ENCODE measurements at places on chromosomes 3 and 15. TPM values are rescaled to one million over a fixed set of nuclear protein-coding genes. Genes with fewer than 3 reads are reported as not detected.

DNA sequence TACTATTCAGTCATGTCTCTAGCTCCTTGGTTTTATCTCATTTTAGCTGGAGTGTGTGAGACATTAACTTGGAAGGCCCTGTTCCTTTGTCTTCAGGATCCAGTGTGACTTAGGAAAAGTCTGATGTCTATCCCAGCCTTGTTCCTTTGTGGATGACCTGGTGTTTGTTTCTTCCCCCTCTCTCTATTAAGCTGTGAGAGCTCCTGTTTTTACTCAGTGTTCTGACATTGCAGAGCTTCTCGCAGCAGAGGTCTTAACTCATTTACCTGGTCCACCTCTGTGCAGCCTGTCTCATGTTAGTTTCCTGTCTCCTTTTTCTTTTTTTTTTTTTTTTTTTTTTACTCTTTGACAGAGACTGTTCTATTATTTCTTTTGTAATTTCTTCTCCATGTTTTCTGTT, 43.1 kb downstream of the KLF13 start:
- H3K27ac ChIP-seq = no peak overlapping the region

GRCh38 chr15:57969355-57969754, 96.2 kb downstream of the ALDH1A2 start:
- H3K4me3 ChIP-seq = no peak overlapping the region
- H3K27me3 ChIP-seq = no peaks in the 10 kb centered on the region
- H3K36me3 ChIP-seq = no peaks in the 10 kb centered on the region
- H3K4me1 ChIP-seq = no peaks in the 10 kb centered on the region
- peak; percentile 35 for DNase-seq

ZNF502 gene
- total RNA-seq = 2.6 TPM

ATP13A5 gene
- 0.23 TPM for total RNA-seq

TRAK1 gene
- total RNA-seq = 48.2 TPM

DNA sequence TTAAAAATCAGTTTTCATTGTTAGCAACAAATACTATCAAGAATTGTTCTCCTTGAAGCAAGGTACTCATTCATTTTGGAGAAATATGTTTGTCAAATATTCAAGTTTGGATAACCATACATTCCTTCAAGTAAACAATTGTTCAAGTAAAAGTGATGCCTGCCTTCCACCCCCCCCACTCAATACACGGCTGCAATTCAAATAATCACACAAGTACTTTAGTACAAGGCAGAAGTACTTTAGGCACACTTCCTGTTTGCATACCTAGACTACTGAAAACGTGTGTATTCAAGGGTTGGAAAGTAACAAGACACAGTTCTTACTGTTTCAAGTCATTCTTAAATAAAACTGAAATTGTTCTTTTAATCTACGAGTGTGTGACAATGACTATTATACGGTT, 45.4 kb downstream of the TJP1 start:
- H3K27me3 ChIP-seq = peaks cover 3% of the 10 kb centered on the region
- H3K36me3 ChIP-seq = peaks cover 30% of the 10 kb centered on the region
- no peak for DNase-seq
- H3K4me1 ChIP-seq = peaks cover 58% of the 10 kb centered on the region
- peak overlapping the region; percentile 72 for H3K27ac ChIP-seq

GRCh38 chr15:27456807-27457206, 485.8 kb downstream of the GABRG3 start:
- H3K27ac ChIP-seq = no peak overlapping the region
- peaks cover 3% of the 10 kb centered on the region for H3K27me3 ChIP-seq
- no peaks in the 10 kb centered on the region for H3K36me3 ChIP-seq
- no peaks in the 10 kb centered on the region for H3K4me1 ChIP-seq

DNA sequence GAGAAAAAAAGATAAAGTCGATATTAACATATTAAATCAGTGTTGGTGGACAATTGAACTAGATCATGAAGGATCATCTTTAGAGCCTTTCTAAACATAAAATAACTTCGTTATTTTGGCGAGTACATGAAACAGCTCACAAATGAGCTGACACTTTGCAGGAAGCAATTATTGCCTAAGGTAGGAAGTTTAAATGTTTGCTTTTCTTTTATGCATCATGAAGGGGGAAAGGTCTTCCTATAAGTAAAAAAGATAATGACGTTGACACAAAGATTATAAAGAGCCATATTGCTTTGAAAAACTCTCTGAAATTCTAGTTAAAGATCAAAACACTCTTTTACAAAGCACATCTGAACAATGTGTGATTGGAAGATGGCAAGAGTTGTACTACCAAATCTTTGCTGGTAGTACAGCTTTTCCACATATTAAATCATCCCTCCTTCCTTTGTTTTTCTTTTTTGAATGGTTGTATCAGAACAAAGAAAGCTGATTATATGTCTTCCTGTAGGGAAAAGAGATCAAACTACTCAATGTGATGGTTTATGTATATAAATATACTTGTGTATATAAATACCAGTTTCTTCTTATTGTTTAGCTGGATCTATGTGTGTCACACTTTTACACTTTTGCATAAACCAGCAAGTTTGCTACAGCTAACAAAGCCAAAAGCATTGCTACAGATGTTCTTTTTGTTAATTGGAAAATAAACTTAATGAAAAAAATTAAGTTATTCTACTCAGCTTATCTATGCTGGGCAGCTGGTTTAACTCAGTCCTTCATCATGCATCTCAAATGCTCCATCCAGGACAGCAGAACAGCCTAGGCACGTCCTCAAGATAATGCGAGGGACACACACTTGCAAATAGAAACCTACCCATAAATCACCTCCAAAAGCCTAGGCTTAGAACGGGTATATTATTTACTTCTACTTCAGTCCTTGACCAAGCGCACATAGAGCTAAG, 850.8 kb upstream of the ROBO1 start:
- DNase-seq = no peak
- H3K27ac ChIP-seq = no peak overlapping the region
- no peak overlapping the region for H3K4me3 ChIP-seq

DNA sequence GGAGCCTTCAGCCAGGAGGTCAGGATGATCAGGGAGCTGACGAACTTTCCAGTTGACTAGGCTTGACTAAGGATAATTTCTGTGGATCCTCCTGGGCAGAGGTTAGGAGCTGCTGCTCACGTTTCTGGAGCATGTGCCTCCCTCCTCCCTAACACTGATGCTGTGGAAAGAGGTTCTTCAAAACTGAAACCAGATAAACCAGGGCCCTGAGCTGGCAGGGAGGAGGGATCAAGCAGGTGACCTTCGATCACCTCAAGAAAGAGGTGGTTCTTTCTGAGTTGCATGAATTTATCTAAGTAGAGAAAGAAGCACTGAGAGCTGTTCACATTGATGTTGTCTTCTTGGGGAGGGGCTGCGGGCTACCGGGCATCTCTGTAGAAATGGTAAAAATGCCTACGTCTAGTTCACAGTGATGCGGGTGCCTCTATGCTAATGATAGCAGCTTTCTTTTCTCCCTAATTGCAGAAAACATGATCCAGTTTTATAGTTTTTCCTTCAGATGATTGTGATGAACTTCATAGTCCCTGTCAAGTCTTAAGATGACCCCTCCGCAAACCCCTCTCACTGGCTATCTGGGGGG, 332.7 kb upstream of the LRRFIP2 start:
- H3K36me3 ChIP-seq = peaks cover 83% of the 10 kb centered on the region
- H3K4me3 ChIP-seq = no peak overlapping the region
- DNase-seq = no peak
- no peak overlapping the region for H3K27ac ChIP-seq
- peaks cover 24% of the 10 kb centered on the region for H3K4me1 ChIP-seq

CYP11A1 gene
- 0.82 TPM for total RNA-seq

DNA sequence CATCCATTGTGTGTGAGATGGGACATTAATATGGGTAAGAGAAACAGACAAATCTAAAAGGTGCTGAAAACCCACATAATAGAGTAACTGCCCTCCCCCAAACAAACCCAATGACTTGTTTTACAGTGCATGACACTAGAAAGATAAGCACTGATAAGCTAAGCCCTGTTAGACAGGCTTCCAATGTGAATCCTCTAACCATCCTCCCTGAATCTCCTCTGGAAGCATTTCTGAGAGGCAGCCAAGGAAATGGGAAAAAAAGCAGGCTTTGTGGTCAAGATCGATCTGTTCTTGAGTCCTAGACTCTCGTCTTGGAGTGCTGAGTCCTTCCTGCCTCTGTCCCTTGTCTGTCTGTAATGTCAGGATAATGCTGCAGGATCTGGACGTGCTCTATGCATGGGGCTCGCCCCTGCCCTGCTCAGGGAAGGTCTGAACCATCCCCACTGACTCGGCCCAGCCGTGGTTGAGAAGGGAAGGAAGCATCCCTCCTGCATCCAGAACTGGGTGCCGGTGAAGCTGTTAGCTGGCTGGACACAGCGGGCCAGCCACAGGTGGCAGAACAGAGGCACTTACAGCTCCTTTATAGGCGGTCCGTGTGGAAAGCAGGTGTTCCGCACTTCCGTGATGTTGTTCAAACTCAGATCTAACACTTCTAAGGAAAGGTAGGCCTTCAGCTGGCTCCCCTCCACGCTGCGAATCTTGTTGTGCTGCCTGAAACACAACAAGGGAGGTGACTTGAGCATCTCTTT, 84.1 kb downstream of the LRIG1 start:
- H3K4me1 ChIP-seq = peaks cover 23% of the 10 kb centered on the region
- no peak for DNase-seq
- H3K4me3 ChIP-seq = no peak overlapping the region
- H3K27ac ChIP-seq = no peak overlapping the region

SHC4 gene
- total RNA-seq = 6.8 TPM

GRCh38 chr3:161101609-161102008, 3.5 kb downstream of the B3GALNT1 start:
- DNase-seq = no peak
- no peak overlapping the region for H3K27ac ChIP-seq
- H3K4me3 ChIP-seq = no peak overlapping the region
- H3K27me3 ChIP-seq = peaks cover 7% of the 10 kb centered on the region

DNA sequence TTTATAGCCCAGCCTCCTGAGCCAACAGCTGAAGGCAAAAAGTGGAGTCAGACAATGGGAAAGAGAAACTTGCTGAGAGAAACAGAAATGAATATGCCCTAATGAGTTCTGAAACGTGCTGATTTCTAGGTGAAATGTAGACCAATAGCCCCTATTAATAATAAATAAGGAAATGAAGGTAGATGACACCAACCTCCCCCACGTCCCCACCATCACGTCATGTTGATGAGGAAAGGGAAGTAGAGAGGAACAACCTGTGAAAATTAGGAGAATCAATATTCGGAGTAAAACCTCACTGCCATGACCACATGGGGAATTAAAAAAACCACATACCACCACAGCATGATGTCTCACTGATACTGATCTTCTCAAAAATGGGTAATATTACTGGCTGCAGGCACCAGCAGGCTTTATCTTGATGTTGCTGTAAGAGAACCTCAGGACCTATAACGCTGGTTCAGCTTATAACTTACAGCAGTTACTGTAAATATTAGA, 64.0 kb downstream of the KAT2B start:
- no peaks in the 10 kb centered on the region for H3K27me3 ChIP-seq
- H3K4me3 ChIP-seq = no peak overlapping the region
- DNase-seq = no peak
- no peaks in the 10 kb centered on the region for H3K36me3 ChIP-seq
- H3K27ac ChIP-seq = no peak overlapping the region
- no peaks in the 10 kb centered on the region for H3K4me1 ChIP-seq

ADCY5 gene
- 1.0 TPM for total RNA-seq

CSPG4 gene
- total RNA-seq = 0.18 TPM

DNA sequence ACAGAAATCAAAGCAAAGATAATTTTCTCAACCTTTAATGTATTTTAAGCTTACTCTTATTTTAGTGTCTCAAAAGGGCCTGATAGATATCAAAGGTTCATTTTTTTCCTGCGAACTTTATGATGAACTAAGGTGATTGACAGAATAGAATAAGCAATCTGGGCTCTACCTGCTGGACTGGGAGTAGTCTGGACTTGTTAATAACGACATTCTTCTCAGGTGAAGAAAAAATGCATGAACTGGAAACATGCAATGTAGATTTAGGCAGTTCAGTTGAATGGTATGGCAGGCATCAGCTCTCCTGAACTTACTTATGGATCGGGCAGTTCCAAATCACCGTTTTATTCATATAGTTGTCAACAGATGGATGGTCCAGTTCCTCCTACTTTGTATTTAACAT, 189.7 kb upstream of the ZBTB20 start:
- H3K4me1 ChIP-seq = peaks cover 4% of the 10 kb centered on the region
- no peak overlapping the region for H3K4me3 ChIP-seq
- peaks cover 2% of the 10 kb centered on the region for H3K27me3 ChIP-seq

C3orf20 gene
- total RNA-seq = 0.13 TPM

GRCh38 chr15:28993720-28994053, 107.9 kb downstream of the APBA2 start:
- H3K4me3 ChIP-seq = no peak overlapping the region
- no peak for DNase-seq
- no peak overlapping the region for H3K27ac ChIP-seq
- peaks cover 15% of the 10 kb centered on the region for H3K36me3 ChIP-seq

SLC12A1 gene
- not detected for total RNA-seq

OR5AC2 gene
- total RNA-seq = not detected

GRCh38 chr3:172177046-172177445, 137.7 kb downstream of the FNDC3B start:
- peaks cover 7% of the 10 kb centered on the region for H3K27me3 ChIP-seq
- peak overlapping the region; percentile 66 for H3K4me3 ChIP-seq
- H3K36me3 ChIP-seq = peaks cover 13% of the 10 kb centered on the region
- no peak for DNase-seq
- peaks cover 77% of the 10 kb centered on the region for H3K4me1 ChIP-seq

SIDT1 gene
- 0.92 TPM for total RNA-seq

IQCH gene
- total RNA-seq = 2.4 TPM

DNA sequence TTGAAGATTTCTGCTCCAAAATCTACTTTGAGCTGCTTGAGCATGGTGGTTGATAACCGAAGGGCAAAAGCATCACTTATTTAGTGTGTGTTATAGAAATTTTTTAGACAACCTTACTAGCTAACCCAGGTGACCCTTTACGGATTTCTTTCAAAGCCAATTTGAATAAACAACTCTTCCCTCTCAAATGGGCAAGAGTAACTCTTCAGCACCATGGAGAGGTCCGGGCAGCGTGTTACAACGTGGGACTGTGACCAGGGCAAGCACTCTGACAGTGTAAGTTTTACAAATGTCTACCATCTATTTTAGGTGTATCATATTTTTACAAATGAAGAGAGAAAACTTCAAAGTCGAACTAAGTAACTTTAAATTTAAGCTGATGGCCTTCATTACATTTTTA, 471.8 kb downstream of the MFSD1 start:
- H3K27me3 ChIP-seq = no peaks in the 10 kb centered on the region
- no peaks in the 10 kb centered on the region for H3K36me3 ChIP-seq
- DNase-seq = peak; percentile 78

SERPINI1 gene
- total RNA-seq = 15.5 TPM

- no peak overlapping the region for H3K27ac ChIP-seq
- H3K36me3 ChIP-seq = no peaks in the 10 kb centered on the region
- H3K27me3 ChIP-seq = peaks cover 2% of the 10 kb centered on the region
- DNase-seq = no peak
- H3K4me1 ChIP-seq = no peaks in the 10 kb centered on the region
- no peak overlapping the region for H3K4me3 ChIP-seq
These were observed 13.6 kb upstream of the RBMS3 start for GRCh38 chr3:29267226-29267625.

DNA sequence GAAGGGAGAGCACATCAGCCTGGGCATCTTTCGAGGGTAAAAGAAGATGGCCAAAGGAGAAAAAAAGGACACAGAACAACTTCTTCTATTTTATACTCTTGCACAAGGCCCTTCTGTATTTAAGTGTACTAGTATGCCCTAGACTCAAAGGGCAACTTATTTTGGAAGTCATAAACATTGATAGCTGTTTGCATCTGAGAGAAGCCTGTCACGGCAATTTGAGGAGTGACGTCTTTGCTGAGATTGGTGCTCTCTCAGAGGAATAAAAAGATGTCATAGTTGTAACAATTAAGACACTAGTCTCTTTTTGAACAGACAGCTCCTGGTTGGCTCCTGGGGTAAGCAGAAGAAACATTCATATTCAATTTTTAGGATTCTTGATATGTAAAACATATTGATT, 260.4 kb upstream of the TTC14 start:
- no peak for DNase-seq
- no peaks in the 10 kb centered on the region for H3K4me1 ChIP-seq
- H3K4me3 ChIP-seq = no peak overlapping the region
- H3K27me3 ChIP-seq = no peaks in the 10 kb centered on the region
- H3K27ac ChIP-seq = no peak overlapping the region

FEZF2 gene
- not detected for total RNA-seq
